HFFc6 (cell line): ENCODE measurements at places on chromosomes 13 and 19.

DNA sequence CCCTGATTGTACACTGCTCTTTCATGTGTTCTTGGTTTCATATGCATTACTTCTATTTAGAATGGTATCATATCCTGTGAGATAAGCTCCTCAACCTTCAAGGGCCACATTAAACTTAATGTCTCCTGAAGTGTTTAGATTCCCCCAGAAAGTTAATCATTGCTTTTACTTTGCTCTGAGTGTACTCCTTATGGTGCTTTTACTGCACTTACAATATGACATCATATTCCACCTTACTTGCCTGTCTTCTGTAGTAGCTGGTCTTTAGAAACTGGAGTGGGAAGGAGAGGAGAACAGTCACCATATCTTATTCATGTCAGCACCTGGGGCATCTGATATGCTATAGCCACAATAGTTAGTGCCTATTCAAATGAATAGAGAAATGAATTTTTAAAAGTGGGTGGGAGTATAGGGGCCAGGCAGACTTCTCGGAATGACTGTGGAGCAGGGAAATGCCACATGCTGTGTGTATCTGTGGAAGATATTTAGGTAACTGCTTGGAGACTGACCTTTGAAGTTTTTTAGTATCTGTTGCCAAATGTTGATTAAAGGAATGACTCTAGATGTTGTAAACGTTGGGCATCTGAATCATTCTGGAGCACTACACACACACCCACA lies 40.2 kb downstream of the SLAIN1 start:
- H3K27ac ChIP-seq, result no peak overlapping the region
- no peak for DNase-seq
- no peak overlapping the region for H3K4me3 ChIP-seq
- no peaks in the 10 kb centered on the region for H3K27me3 ChIP-seq
- H3K36me3 ChIP-seq, result no peaks in the 10 kb centered on the region

GRCh38 chr13:26873386-26873698 lies 112.8 kb upstream of the GPR12 start:
- no peaks in the 10 kb centered on the region for H3K4me1 ChIP-seq
- DNase-seq, result no peak
- no peaks in the 10 kb centered on the region for H3K36me3 ChIP-seq
- H3K27ac ChIP-seq, result no peak overlapping the region
- H3K27me3 ChIP-seq, result peaks cover 9% of the 10 kb centered on the region

GRCh38 chr19:58562122-58563033 lies 4.0 kb upstream of the UBE2M start:
- peaks cover 11% of the 10 kb centered on the region for H3K27me3 ChIP-seq
- peak overlapping the region; percentile 71 for H3K4me3 ChIP-seq
- no peak for DNase-seq
- peaks cover 13% of the 10 kb centered on the region for H3K36me3 ChIP-seq

DNA sequence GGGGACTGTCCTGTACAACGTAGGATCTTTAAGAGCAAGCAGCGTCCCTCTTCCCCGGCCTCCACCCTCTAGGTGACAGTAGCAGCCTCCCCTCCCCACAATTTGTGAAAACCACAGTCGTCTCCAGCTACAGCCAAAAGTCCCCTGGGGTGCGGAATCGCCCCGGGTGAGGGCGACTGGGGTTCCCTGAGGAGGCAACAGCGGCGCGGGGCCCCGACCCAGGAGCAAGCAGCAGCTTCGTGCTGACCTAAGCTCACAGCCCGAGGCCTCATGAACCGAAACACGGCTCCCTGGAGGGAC lies 322 bp downstream of the ZNF558 start:
- H3K27ac ChIP-seq, result peak overlapping the region; percentile 93
- DNase-seq, result no peak
- H3K27me3 ChIP-seq, result peaks cover 3% of the 10 kb centered on the region
- H3K4me3 ChIP-seq, result peak overlapping the region; percentile 93
- peaks cover 8% of the 10 kb centered on the region for H3K4me1 ChIP-seq
